ENCODE measurements at places on chromosomes 13 and 19. TPM values are rescaled to one million over a fixed set of nuclear protein-coding genes. Genes with fewer than 3 reads are reported as not detected.

ZNF552 gene
- 5.5 TPM for total RNA-seq

DNA sequence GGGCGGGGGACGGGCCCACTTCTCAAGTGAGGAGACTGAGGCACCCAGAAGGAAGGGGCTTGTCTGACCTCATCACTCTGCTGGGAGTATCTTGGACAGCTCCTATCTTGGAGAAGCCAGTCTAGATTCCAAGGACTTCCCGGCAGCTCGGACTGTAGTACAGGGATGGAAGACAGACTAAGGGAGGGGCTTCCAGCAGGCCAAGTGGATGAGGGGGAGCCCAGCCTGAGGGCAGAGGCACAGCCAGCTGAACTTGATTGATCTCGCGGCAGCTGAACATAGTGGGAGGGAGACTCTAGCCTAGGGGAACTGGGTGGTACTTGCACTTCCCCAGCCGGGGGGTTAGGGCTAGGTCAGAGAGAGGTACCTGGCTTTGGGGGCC is 711 bp downstream of the CILP2 start:
- no peak for DNase-seq

DNA sequence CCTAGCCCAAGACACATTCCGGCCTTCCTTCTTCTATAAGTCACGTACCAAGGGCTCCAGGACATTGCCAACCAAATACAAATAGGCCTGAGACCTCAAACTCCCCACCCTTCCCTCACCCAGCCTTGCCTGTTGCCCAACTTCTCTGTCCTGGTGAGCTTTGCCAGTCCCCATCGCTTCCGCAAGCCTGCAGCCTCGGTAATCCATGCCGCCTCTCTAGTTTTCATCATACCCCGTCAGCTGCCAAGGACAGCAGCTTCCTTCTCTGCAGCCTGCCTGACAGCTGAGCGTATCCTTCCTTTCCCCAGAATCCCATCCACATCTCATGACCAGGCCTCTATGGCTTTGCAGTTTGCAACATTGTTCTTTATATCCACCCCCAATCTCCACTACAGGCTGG is 36.6 kb upstream of the POMP start:
- no peak for DNase-seq

DNA sequence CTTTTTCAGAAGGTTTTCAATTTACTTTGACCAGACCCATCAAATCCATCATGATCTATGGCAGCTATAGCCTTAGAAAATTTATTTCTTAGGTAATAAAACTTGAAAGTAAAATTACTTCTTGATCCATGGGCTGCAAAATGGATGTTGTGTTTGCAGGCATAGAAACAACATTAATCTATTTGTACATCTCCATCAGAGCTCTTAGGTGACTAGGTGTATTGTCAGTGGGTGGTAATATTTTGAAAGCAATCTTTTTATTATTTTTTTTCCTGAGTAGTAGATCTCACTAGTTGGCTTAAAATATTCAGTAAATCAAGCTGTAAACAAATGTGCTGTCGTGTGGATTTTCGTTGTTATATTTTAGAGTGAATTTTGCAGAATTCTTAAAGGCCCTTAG is 710.0 kb downstream of the SLITRK6 start:
- DNase-seq = no peak

- DNase-seq = no peak
These were observed 4.7 kb upstream of the CEACAM5 start for GRCh38 chr19:41703602-41704293.

DNA sequence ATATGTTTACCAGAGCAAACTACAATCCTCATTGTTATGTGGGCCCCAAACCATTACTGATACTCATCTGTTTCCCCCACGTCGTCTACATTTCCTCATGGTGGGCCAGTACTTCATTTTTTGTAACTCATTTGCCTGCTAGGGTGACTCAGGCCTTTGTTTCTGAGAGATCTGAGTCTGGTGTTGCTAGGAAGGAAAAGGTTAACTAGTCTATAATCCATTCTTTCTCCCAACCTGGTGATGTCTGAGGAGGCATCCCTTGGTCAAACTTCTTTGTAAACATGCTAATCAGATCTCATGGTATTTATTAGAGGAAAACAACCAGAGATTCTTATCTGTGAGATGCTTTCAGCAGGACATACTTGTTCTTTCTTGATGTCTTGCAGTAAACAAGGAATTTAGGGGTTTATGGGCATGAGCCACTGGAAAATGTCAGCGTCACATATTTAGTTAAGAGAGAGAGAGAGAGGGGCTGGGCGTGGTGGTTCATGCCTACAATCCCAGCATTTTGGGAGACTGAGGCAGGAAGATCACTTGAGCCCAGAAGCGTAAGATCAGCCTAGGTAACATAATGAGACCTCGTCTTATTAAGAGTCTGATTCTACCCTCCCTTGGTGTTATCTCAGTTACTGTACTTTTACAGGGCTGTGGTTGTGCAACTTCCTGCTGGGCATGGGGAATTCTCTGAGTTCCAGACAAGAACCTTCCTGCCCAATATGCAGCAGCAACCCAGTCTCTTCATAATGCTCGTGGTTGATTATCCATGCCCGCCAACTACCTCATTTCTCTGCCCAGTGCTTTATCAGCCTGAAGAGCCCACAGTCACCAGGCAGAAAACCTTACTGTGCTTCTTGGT is 9.7 kb upstream of the DPRX start:
- no peak for DNase-seq

GRCh38 chr19:12112701-12113100 is 27.4 kb downstream of the ZNF20 start:
- DNase-seq = no peak

DNA sequence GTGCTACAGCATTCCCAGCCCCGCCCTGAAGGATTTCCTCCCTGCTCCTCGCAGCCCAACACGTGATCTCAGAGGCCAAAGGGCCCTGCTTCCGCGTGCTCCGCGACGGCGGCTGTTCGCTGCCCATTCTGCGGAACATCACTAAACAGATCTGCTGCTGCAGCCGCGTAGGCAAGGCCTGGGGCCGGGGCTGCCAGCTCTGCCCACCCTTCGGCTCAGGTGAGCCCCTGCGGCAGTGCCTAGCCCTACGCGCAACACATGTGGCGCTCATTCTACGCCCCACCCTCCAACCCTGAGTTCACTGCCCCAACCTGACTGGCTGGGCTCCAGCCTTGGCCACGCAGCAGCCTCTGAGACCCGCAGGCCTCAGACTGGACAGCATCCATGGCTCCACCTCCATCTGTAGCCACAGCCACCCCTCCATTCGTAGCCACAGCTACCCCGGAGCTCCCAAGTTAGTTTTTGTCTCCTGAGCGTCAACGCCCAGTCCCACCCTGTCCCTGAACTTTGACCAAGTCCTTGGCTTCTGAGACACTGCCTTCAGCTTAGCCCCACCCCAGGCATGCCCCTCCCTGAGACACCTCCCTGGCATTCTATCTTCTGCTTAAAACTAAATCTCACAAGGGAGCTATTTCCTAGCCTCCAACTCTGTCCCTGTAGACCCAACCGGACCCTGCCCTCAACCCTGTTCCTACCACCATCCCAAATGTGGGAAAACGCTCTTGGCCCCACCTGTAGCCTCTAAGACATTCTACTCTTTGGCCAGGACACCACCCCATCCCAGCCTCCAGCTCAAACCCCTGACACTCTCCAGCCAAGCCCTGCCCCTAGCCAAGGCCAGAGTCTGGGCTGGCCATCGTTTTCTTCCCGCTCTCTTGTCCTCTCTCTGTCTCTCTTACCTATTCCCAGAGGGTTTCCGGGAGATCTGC is 6.4 kb downstream of the LTBP4 start:
- no peak for DNase-seq

GRCh38 chr19:4575267-4576015 is 16.0 kb upstream of the SEMA6B start:
- peak; percentile 85 for DNase-seq

All from chondrocyte (in vitro differentiated cells).